H4 (cell line): ENCODE measurements at places on chromosomes 6 and 20. TPM values are rescaled to one million over a fixed set of nuclear protein-coding genes. Genes with fewer than 3 reads are reported as not detected.

Gene ABT1
- 15.0 and 15.2 TPM in 2 replicates for total RNA-seq

Gene GJA1
- 60.4 and 79.5 TPM in 2 replicates for total RNA-seq

Gene TMEM74B
- total RNA-seq = 0.52 TPM in 1 of 2 replicates, not detected in the other

DNA sequence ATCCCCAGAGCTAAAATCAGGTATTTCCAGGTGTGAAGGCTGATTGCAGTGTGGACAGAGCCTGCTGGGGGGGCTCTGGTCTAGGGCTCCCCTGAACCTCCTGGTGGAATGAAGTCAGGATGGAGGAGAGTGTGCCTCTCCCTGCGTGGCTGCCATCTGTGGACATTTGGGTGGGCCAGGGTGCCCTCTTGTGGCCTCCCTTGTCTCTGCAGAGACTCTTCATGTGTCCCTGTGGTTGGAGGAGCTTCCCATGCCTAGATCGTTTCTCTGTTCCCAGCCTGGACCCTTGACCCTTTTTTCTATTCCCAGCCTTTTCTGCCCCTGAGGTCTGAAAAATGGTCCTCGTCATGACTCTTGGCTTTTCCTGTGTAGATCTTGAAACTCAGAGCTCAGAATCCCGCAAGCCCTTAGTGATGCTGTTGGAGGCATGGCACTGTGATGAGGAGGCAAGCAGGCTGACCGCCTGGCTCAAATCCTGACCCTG, 9.9 kb upstream of the PSMF1 start:
- no peak for DNase-seq

DNA sequence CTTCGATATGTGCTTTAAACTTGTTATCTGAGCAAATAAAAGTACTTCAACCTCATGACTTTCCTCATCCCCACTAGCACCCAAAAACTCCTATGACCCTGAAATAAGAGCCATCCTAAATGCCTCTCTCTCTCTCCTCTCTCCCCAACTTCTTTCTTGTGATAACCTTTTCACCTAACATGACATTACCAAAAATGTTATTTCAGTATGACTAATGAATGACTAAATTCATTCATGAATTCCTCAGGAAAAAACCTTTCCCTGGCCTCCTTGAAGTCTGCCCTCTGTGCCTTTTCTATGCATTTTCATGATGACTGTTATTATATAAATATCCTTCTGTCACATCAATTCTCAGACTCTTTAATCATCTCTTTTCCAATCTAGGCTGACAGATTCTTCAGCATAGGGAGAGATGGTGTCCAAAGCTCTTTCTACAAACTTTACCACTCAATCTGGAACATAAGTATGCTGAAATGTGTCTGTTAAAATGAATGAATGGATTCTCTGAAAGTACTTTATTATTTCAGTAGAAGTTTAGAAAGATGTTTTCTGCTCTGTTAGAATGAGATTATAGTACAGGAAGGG, 114.3 kb upstream of the GGTLC1 start:
- no peak for DNase-seq

Gene HDGFL1
- total RNA-seq = not detected in 2 replicates

DNA sequence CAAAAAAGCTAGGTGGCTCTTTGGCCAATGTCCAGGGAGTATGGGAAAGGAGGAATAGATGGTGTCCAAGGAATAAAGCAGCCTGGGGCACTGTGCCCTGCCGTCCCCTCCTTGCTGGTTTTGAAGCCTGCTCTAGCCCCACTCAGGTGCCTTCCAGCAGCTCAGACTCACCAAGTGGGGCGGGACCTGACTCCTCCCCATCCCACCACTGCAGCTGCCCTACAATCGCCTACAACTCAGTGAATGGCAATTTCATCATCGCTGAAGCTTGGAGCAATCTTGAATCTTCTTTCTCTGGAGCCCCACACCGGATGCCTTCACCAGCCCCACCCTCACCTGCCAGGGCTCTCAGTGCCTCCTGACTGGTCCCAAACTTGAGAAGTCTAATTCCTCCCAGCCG, 56.4 kb upstream of the NXT1 start:
- no peak for DNase-seq

GRCh38 chr20:43744966-43745730, 18.3 kb upstream of the GTSF1L start:
- no peak for DNase-seq

GRCh38 chr6:124590001-124590400, 372.2 kb upstream of the RNF217 start:
- DNase-seq = no peak

- no peak for DNase-seq
These were observed 14.8 kb upstream of the TTK start for GRCh38 chr6:79989641-79990040.

Gene SLC39A7
- total RNA-seq = 64.8 and 69.5 TPM in 2 replicates

DNA sequence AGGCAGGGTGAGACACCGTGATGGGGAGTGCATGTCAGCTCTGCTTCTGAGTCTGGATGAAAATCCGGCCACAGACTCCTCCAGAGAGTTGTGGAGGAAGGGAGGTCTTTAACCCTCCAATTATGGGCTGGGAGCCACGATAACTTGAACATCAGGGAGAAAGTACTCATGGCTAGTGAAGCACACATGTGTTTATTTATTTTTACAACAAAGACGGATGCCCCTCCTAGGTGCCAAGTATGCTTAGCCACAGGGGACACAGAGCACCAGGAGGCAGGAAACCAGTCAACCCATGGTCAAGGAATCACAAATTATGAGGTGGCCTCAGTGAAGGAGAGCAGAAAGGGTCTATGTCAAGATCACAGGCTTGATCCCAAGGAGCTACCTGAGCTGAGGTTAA, 54.1 kb downstream of the ZNF217 start:
- DNase-seq = peak; percentile 31

Gene TBX18
- total RNA-seq = 0.47 and 0.48 TPM in 2 replicates

DNA sequence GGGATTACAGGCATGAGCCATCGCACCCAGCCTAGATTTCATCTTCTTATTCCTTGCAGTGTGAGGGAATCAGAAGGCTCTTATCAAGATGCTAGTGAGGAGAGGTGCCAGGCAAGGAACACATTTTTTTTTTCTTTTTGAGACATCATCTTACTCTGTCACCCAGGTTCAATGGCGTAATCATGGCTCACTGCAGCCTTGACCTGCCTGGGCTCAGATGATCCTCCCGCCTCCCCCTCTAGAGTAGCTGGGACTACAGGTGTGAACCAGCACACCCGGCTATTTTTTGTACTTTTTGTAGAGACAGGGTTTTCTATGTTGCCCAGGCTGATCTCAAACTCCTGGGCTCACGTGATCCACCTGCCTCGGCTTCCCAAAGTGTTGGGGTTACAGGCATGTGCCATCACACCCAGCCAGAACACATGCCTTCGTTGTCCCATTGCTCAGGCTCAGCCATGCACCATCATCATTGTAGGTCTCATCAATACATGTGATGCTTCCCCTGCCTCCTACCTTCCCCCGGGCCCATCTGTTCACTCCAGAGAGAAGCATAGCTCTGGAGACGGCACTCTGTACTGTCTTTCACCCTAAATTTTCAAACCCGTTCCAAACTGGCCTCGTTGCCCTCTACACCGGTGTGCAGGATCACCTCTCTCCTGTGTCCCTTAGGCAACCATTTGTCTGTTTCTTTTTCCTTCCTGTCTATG, 10.1 kb downstream of the FLOT1 start:
- DNase-seq = no peak

Gene CHRNA4
- not detected in 2 replicates for total RNA-seq
